Activated CD4-positive, alpha-beta T cell treated with anti-CD3 and anti-CD28 coated beads for 4 hours (primary cell): ENCODE measurements at places on chromosomes 5 and 9.
A peak's percentile ranks its signal among the peaks of the same experiment; 100 is the strongest.

GRCh38 chr9:129069862-129070641 is 10.9 kb upstream of the DOLPP1 start:
- no peak for DNase-seq

DNA sequence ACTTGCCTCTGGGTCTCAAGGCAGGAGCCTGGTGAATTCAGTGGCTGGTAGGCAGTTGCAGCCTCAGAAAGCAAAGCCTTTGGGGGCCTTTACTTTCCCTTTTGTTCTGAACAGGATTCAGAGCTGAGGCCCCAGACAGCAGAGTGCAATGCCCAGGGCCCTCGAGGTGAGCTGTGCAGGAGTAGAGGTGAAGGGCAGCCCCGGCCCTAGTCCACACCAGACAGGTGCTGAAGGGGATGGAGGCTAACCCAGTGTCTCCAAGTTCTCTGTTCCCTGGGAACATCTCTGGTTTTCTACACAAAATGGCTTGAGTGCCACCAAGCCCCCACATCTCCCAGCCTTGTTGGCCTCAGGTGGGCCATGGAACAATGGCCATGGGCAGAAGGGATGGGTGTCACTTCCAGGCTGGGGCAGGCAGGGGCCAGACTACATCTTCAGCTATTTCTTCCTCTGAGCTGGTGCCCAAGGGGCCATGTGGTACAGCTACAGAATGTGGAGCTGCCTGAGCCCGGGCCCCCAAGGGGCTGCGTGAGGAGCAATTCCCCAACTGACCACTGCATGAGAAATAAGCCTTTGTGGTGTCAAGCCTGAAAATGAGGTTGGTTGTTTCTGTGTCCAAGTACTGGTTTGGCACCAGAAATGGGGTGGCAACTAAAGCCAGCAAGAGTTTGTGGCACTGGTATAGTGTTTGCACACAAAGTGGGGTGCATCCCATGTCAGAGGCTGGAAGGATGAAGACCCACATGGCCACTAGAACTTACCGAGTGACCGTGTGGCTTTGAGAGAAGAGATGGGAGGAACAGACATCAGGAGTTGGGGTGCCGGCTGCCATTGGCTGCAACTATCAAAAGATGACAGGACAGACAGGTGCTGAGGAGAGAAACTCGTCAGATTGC is 57.8 kb downstream of the BARX1 start:
- no peak for DNase-seq

- DNase-seq, result no peak
Observed at GRCh38 chr9:79176014-79176697, 395.6 kb upstream of the TLE4 start.

- peak; percentile 36 for DNase-seq
Observed at GRCh38 chr5:56190497-56190896, 42.6 kb downstream of the ANKRD55 start.

GRCh38 chr9:20490246-20490834 is 132.0 kb downstream of the MLLT3 start:
- DNase-seq, result no peak

DNA sequence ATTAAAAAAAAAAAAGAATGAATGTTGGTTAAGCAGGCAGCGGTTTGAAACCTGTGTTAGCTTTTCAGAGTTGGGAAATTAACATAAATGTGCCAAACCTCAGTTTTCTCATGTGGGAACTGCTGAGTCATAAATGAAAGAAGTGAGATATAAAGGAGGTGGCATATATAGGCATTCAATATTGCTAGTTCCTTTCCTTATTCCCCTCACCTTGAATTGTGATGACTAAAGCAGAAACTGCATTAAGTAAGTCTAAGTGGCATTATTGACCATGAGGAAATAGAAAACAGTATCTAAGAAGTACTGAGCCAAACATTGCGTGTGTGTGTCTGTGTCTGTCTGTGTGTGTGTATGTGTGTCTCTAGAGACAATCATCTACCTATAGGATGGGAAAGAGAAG is 691.2 kb downstream of the TLR4 start:
- no peak for DNase-seq

DNA sequence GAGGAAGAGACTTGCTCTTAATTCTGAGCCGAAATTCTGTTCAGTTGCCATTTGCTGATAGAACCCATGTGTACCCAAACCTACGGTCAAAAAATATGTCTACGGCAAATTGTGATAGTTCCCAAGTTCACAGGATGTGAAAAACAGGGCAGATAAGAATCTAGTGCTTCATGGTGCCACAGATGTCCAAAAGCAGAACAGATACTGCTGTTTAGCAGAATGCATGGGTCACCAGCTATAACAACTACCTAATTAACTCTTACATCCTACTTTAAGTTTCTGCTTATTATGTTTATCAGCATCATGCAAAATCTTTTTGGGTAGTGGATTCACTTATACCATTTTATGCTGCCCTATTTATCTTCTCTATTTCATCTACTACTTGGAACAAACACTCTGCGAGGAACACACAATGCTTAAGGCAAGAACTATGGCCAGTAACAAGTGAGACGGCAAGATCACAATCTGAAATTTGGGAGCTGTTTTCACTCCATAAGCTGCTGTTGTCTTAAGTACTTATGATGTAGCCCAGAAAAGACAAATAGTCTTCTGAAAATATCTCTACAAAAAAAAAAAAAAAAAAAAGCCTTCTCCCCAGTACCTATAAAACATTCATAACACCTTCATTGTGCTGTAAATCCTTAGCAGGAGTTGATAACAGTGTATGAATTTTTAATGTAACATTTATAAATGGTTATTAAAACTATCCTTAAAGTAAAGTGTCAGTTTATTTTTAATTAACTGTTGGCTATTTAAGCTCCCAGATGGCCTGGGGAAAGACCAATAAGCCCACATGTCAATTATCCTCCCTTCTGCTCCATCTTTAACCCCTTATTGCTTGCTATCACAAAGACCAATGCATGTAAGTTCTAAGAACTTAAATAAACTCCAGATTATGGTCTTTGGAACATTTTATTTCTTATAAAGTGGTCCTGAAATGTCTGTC is 232.3 kb downstream of the TLR4 start:
- DNase-seq, result no peak

DNA sequence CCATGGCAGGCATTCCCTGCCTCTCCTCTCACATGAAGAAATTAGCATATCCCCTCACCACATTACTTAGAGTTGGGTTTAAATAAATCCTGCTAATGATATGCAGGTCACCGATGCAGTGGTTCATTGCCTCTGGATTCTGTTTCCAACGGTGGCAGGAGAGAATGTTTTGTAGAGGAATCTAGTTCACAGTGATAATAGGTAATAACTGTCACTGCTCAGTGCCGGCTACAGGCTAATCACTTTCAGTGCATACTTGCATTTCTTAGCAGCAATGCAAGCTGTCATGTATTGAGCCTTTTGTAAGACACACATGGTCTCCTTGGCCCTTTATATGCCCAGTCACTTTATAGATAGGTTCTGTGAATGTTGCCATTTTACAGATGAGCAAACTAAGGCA is 59.5 kb upstream of the INSYN2B start:
- DNase-seq, result no peak

GRCh38 chr5:90214991-90215390 is 194.6 kb downstream of the CETN3 start:
- no peak for DNase-seq

- DNase-seq, result no peak
Observed at GRCh38 chr5:125576822-125577221, 830.4 kb upstream of the ZNF608 start.

DNA sequence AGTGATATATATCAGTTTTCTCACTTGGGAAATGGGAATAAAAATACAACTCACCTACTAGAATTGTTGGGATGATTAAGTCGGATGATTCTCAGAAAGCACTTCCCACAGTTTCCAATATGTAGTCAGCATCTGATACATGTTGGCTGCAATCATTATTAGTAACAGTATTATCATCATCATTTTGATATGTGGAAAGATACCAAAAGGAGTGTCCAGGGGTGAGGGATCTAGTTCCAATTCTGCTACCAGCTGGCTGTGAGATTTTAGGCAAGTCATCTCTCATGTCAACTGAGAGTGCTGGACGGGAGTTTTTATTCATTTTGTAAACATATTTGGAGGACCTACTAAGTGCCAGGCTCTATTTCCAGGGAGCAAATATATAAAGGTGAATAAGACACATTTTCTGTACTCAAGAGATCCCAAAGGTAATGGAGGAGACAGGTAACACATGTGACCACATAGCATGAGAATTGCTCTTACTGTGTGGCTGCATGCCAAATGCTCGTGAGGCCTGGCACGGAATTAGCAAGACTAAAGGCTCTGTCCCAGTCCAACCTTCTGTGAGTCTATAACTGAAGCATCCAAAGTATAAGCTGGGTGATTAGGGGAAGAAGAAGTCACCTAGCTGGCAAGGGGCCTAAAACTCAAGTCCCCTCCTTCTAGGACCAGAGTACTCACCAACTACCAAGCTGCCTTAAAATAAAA is 83.0 kb downstream of the GRIA1 start:
- DNase-seq, result no peak

- no peak for DNase-seq
Observed at GRCh38 chr5:96896806-96897205, 20.5 kb downstream of the ERAP2 start.

DNA sequence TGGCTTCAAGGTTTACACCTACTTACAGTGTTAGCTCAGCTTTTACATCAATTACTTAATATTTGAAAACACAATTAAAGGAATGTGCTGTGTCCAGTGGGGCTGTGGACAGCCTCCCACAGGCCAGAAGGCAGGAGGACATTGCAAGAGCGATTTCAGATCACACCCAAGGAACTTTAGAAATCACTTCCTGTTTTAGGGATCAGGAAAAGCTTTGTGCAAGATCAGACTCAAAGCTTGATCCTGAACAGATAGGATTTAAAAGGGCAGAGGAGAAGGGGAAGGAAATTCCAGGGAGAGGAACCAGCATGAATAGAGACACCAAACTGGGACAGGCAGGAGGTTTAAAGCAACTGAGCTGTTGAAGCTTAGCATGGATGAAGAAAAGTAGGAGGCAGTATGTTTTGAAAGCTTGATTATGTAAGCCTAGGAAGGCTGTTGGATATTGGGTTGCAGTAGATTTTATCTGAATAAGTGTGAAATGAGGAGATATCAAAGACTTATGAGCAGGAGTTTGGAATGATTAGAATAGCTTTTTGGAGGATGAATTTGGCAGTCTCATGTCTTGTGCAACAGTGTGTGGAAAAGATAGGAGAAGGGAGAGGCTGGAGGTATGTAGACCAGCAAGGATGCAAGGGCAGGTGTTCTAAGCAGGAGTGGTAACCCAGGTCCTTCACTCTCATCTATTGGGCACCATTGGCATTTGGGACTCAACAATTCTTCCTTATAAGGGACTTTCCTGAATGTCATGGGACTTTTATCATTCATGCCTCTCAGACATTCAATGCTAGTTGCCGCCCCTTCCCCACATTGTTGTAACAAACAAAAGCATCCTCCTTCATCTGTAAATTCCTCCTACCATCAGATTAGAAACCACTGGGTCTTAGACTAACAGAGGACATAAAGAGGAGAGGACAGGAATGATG is 123.5 kb downstream of the TARS1 start:
- no peak for DNase-seq

DNA sequence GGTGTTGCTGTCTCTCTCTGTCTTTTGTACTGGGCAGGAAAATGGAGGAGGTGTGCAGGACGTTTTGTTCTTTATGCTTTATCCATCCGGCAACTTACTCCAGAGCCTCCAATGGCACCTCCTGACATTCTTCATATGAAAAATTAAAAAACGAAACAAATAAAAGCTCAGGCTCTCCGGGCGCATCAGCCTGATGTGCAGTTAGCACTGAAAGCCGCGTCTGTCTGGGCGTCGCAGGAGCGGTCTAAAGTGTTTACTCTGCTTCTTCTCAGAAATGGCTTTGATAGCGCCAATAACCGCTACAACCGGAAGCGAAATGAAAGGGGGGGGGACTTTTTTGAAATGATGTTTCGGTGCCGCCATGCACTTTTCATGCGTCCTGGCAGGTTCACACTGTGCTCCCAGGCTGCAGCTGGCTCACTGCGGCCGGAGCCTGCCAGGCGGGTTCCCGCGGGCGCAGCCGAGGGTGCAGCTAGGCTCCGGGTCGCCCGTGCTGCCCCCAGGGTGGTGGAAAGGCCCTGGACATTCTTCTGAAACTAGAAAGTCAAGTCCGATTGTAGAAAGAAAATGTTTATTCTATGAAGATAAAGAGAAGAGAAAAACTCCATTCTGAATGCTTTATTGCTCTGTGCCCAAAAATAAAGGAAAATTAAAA is 407.7 kb upstream of the IRX1 start:
- no peak for DNase-seq

GRCh38 chr9:22238809-22239684 is 207.6 kb upstream of the DMRTA1 start:
- DNase-seq, result no peak

DNA sequence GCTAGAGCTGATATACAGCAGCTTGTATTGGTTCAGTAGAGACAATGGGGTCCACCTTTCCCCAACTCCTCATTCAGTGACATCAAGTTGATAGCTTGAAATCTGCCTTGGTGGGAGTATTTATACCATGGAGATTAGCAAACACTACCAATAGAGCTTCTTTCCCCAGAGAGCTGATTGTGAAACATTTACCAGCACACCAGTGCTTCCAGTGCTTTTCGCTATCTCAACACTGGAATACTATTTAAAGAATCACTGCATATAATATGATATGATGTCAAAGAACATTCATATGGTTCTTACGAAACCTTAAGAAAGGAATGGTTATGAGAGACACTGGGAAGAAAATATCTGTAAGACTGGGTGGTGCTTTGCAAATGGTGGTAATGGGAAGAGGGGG is 21.8 kb upstream of the RNF145 start:
- no peak for DNase-seq

- no peak for DNase-seq
Observed at GRCh38 chr5:40652441-40653220, 27.1 kb upstream of the PTGER4 start.

GRCh38 chr9:110278080-110278707 is 21.9 kb upstream of the TXN start:
- no peak for DNase-seq

- DNase-seq, result no peak
Observed at GRCh38 chr9:121204121-121204520, 2.5 kb upstream of the RAB14 start.

GRCh38 chr5:179536676-179537075 is 13.7 kb upstream of the RUFY1 start:
- DNase-seq, result no peak

- DNase-seq, result no peak
Observed at GRCh38 chr5:17918373-17919104, 284.3 kb downstream of the TAF11L14 start.
